Epithelial cell of umbilical artery (primary cell): ENCODE measurements at places on chromosomes 4 and X. TPM values are rescaled to one million over a fixed set of nuclear protein-coding genes. Genes with fewer than 3 reads are reported as not detected.

The MFAP3L gene
- total RNA-seq, result 0.46 and 0.97 TPM in 2 replicates

The ZFP42 gene
- not detected in 2 replicates for total RNA-seq

The CT47A1 gene
- total RNA-seq, result not detected in 2 replicates

The PHEX gene
- 0.65 and 0.76 TPM in 2 replicates for total RNA-seq

The FMR1 gene
- total RNA-seq, result 20.5 and 34.5 TPM in 2 replicates

The P2RY10 gene
- total RNA-seq, result not detected in 2 replicates

The GPC4 gene
- under 0.01 TPM in 1 of 2 replicates, not detected in the other for total RNA-seq

The SLC2A9 gene
- 0.32 and 0.46 TPM in 2 replicates for total RNA-seq

The RAB33A gene
- total RNA-seq, result 1.2 and 1.9 TPM in 2 replicates

The CXCL11 gene
- total RNA-seq, result 1.9 and 12.0 TPM in 2 replicates

The SLC4A4 gene
- total RNA-seq, result 0.76 and 0.97 TPM in 2 replicates

The SHROOM3 gene
- 2.6 and 3.6 TPM in 2 replicates for total RNA-seq
